Right renal pelvis (tissue), 4 donors: ENCODE measurements at places on chromosomes 7 and 10. TPM values are rescaled to one million over a fixed set of nuclear protein-coding genes. Genes with fewer than 3 reads are reported as not detected.

Gene HMX2
- 1.7 TPM for polyA plus RNA-seq

Gene PTPRZ1
- 5.0 TPM for polyA plus RNA-seq

Gene CUBN
- 170 TPM for polyA plus RNA-seq

Gene PAX4
- polyA plus RNA-seq = not detected

Gene ADRA2A
- polyA plus RNA-seq = 2.4 TPM

Gene MALRD1
- 2.0 TPM for polyA plus RNA-seq

Gene GBX1
- 0.22 TPM for polyA plus RNA-seq

- DNase-seq = no peak
These were observed 63.9 kb downstream of the FOXL3 start for GRCh38 chr7:353746-354325.

- DNase-seq = no peak
These were observed 636.4 kb downstream of the KCNMA1 start for GRCh38 chr10:77001206-77001605.

DNA sequence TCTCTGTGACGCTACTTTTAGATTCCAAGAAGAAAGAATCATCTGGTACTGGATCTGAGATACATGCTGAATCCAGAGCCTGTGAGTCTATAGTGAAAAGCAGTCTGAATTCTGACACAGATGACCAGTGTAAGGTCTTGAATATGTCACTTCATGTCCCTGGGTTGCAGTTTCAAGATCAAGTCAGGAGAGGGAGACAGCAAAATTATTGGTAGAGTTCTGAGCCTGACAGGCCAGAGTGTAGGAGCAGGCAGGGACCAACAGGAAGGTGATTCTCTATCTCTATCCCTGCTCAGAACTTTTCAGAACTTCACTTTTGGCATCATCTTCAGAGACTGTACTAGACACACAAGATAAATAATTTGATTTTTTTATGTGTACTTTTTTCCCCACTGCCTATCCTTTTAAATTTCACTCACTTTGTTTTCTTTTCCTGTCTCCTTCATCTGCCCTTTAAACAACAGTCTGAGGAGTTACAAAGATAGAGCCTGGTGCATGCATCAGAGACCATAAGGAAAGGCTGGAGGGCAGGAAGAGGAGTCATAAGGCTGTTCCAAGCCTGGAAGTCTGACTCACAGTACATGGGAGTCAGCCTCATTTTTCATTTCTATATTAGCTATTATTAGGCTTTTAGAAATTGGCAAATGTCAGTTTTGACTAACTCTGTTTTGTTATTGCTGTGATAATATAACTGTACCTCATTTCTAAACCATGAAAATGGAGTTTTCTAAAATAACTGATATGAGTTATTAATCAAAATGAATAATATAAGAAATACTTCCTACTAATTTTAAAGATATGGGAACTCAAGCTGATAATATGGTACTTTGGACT lies 120.2 kb upstream of the TMEM229A start:
- DNase-seq = no peak

- DNase-seq = no peak
These were observed 92.7 kb downstream of the FZD1 start for GRCh38 chr7:91356915-91357314.

GRCh38 chr7:124263232-124263827 lies 230.5 kb upstream of the TMEM229A start:
- no peak for DNase-seq

- DNase-seq = no peak
These were observed 27.0 kb upstream of the ZNF862 start for GRCh38 chr7:149811221-149811620.

DNA sequence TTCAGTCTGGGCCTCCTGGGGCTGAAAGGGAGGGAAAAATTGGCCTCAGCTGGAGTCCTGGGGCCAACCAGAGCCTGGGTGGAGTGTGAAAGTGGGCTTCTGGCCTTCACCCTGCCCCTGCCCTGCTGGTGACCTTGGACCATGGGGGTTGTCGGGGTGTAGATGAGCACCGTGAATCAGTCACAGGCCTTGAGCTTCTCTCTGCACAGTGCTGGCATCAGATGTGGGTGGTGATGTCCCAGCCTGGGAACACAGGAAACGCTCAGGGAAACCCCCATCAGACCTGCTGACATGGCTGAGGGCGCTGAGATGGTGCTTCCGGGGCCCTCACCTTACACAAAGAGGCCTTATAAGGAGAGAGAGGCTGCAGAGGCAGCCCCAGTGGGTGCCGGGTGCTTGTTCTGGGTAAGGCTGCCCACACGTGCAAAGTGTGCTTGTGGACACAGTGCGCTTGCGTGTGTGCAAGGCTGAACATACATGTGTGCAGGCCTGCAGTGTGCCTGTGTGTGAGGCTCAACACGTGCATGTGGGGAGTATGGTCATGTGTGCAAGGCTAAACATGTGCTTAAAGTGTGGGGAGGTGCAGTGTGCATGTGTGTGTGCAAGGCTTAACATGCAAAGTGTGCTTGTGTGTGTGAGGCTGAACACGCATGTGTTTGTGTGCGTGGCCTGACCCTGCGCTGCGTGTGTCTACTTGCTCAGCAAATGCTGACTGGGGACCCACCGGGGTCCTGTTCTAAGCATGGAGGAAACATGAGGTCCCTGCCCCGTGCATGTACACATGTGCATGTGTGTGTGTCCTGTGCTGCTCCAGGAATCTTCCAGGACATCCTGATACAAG lies 6.5 kb downstream of the ARPC1B start:
- DNase-seq = no peak

DNA sequence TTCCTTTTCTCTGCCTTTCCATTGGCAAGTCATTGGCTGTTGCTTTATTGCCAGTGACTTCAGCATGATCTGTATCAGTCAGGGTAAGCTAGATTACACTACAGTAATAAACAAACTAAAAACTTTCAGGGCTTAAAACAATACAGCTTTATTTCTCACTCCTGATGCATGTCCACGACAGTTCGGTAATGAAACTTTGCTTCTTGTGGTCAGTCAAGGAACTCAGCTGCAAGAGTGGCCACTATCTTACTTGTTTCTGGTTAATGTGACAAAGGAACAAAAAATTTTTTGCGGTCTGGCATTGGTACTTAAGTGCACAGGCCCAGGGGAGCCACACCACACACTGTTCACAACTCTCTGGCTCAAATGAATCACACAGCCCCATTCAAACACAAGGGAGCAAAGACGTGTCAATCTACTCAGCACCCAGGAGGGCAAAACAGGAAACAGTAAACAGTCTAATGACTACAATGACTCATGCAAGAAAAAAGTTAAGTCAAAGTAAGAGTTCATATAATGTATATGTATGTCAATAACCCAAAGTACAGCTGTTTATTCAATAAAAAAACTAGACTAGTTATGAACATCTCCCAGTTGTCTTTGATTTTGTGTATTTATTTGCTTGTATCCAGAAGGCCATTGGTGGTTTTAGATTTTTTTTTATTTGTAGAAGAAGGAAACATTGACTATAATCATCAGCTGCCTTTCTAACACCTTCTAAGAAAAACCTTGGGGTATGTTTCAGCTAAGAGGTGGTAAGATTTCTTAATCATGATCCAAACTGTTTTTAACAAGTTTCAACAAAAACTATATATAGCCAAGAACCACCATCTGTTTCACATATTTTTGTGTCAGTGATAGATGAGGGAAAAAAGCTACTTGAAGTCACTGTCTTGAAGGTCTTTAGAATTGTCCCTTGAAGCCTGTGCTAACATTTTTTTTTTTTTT lies 134.4 kb upstream of the FAM3C start:
- DNase-seq = no peak

GRCh38 chr7:28180364-28181147 lies at the start of gene JAZF1:
TSS of gene JAZF1 (minus strand) at chr7:28180795.
- peak; percentile 49 for DNase-seq

DNA sequence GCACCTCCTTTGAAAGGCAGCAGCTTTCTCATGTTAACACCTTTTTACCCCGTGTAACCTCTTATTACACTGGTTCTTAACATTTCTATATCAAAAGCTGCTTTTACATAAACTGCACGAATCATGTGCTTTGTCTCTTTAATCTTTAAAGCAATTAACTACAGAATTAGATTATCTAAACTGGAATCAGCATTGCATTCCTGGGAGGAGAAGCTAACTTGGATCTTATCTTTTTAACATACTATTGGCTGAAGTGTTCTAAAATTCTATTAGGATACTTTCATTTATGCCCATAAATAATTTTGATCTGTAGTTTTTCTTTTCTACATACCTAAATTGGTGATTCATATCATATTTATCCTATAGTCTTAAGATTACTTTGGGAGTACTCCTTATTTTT lies 428.4 kb upstream of the IGFBP3 start:
- no peak for DNase-seq

GRCh38 chr7:101402081-101402779 lies 39.6 kb downstream of the COL26A1 start:
- DNase-seq = no peak

DNA sequence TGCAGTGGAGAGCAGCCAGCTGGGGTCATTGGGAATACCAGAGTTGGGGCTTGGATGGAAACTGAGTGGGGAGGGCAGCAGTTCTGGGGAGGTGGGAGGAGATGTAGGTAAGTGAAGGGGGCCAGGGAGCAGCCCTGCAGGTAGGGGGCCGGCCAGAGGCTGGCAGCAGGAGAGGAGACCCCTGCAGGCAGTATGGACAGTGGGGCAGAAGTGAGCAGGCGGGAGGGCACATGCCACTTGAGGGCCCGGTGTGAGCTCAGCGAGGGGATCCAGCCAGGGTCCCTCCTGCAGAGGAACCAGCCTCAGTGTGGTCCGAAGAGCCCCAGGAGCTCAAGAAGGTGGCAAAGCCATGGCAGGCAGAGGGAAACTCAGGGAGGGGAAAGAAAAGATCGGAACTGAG lies 75.4 kb downstream of the WDR11 start:
- DNase-seq = no peak

DNA sequence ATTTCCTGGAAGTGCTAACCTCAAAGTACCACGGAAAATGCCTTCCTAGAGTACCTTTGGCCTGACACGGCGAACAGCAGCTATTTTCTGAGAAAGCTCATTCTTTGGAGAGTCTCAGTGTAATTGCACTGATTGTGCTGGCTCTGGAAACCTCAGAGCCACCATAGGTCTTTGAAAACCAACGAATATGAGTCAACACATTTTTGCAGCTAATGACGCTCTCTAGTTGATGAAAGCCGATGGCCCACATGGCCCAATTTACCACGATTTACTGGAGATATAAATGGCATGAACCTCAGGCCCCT lies 187.1 kb downstream of the ADARB2 start:
- DNase-seq = no peak

DNA sequence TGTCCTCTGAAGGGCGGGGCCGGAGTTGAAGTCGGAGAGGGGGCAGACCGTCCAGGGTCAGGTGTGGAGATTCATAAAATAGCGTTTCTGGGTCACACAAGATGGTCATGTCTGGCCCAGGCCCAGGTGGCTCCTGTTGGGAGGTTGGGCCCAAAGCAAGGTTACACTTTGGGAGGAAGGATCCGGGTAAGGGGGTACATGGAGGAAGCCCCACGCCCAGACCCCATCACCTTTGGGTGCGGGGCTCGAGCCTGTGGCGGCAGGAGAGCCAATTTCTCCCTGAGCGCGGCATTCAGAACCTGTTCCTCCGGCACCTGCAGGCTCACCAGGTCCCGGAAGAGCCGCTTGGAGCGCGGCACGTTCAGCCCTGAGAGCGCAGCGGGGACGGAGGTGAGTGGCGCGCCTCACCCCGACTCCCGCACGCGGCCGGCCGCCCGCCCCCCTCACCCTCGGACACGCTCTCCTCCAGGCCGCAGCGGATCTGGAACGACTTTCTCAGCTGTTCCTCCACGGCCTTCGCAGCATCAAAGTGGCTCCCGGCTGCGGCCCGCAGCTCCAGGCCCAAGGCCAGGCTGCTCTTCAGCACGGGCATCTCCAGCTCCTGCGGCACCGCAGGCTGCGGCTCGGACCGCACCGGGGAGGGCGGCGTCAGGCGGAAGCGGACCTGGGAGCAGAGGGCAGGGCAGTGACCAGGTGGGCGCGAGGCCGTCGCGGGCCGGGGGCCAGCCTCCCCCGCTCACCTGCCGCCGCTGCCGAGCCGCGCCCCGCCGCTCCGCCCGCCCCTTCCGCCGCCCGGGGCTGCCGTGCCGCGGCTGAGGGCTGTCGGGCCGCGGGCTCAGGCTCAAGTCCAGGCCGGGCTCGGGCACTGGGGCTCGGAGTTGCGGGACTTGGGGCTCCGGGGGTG lies 644 bp downstream of the PPP1R35 start:
- no peak for DNase-seq

DNA sequence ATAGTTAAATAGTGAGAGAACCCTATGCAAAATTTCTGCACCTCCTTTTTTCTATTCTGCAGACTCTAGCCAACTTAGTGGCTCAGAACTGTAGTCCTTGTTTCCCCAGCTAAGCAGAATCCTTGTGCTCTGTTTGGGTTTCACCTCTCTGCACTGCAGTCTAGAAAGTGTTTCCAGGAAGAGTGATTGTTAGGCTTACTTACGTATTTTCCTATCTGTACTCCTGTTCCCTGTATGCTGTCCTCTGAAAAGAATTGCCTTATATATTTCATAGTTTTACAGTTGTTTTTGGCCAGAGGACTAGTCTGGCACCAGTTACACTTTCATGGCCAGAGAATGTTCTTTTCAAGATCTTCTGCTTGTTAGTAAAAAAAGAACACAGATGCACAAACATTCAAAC lies 154.6 kb upstream of the POT1 start:
- no peak for DNase-seq

GRCh38 chr7:115822801-115823200 lies 207.8 kb downstream of the TFEC start:
- no peak for DNase-seq

GRCh38 chr7:76327610-76328009 lies 25.1 kb downstream of the HSPB1 start:
- no peak for DNase-seq

DNA sequence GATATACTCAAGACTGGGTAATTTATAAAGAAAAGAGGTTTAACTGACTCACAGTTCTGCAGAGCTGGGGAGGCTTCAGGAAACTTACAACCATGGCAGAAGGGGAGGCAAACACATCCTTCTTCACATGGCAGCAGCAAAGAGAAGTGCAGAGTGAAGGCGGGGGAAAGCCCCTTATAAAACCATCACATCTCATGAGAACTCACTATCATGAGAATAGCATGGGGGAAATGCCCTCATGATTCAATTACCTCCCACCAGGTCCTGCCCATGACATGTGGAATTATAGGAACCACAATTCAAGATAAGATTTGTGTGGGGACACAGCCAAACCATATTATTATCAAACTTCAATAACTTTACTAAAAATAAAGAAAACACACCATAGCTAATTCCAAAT lies 30.4 kb upstream of the JAZF1 start:
- DNase-seq = no peak

DNA sequence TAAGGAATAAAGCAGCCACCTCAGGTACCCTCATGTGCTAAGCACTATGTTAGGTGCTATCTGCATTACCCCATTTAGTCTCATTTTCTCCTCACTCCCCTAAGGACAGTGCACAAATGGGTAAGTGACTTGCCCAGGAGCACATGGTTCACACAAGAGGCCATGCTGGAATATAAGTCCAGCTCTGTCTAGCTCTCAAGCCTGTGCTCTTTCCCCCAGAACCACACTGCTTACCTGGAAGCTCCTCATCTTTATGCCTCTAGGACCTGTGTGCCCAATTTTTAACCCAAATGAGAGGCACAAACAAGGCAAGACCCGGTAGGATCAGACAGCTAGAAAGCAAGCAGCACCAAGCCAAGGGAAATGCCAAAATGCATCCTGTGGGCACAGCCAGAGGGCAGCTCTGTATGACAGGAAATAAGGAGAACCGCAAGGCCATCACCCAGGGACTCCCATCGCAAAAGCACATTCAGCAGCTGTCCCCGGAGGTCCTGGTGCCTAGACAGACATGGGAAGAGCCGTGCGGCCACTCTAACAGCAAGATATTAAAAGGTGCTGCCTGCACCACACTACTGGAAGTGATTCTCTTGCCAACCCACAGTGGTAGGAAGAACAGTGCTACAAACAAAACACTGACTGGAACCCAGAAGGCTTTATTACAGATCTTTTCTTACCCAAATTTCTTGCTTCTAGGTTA lies 88.1 kb downstream of the GSAP start:
- no peak for DNase-seq

GRCh38 chr7:44063547-44063893 lies 1.8 kb downstream of the PGAM2 start:
- DNase-seq = no peak
